ENCODE measurements at places on chromosomes 7 and 10.

GRCh38 chr10:29452546-29452945 is 163.7 kb downstream of the LYZL1 start:
- no peak for DNase-seq

DNA sequence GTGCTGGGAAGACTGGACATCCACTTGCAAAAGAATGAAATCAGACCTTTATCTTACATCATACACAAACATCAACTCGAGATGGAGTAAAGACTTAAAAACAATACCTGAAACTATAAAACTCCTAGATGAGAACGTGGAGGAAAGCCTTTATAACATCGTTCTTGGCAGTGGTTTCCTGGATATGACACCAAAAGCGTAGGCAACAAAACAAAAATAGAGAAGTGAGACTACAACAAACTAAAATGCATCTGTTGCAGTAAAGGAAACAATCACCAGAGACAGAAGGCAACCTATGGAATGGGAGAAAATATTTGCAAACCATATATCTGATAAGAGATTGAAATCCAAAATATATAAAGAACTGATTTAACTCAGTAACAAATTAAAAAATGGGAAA is 33.3 kb downstream of the CC2D2B start:
- no peak for DNase-seq

DNA sequence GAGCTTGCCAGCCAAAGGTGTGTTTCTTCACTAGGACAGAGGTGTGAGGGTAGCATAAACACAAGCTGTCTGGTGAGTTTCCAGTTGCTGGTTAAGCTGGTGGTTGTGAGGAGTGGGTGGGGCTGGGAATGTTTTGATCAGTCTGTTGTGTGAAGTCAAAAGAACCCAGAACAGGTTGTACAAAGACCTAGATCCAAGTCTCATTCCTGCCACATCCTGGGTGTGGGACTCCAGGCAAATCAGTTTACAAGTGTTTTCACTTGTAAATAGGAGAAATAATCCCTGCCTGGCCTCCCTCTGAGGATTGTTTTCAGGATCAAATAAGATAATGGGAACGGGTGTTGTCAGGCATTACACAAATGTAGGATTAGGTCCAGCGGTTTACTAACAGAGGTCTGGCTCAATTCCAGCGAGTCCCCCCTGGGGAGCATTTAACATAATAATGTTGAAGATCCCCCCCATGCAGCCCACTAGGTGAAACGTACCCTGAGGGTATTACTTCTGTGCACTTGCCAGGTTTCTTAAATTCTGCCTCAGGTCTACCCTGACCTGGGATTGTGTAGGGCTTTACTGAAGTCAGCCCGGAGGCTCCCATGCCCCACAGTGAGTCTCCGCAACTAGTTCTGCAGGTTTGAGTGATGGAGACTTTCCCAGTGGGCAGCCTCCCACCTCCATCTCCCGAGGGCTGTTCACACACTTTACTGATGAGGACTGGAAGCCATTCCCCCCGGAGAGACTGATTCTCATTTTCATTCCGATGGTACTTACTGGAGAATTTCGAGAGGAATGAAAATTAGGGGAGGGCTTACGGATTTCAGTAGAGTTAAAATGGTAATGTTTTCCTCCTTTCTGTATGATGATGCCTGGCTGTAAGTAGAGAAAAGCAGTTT is 2.7 kb upstream of the FRAT2 start:
- no peak for DNase-seq

DNA sequence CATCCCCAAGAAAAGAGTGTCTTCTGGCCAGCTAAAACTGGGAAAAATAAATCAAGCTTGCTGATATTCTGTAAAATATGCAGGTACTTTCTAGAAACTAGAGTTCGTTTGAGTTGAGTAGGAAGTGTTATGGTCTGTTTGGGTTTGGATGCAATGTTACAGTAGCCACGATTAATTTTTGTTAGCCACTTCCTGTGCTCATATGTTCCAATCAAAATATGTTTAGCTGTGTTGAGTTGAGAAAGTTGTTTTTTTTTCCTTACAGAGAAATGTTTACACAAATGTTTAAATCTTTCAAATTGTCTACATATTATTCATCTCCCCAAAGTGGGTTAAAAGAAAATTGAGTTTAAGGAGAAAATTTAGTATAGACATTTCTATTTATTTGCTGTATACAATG is 11.3 kb upstream of the LAMB1 start:
- DNase-seq = no peak

GRCh38 chr7:138882249-138882648 is 84.3 kb upstream of the ATP6V0A4 start:
- DNase-seq = no peak

GRCh38 chr10:3625959-3626751 is 158.9 kb downstream of the KLF6 start:
- peak; percentile 65 for DNase-seq

GRCh38 chr7:54879776-54880175 is 120.8 kb upstream of the SEC61G start:
- no peak for DNase-seq

Data from non-pigmented ciliary epithelial cell (primary cell).